Stimulated activated CD8-positive, alpha-beta memory T cell treated with anti-CD3 and anti-CD28 coated beads, Interleukin-15, amount 100 ng/mL, for 48 hours (primary cell): ENCODE measurements at places on chromosomes 2 and 18.

GRCh38 chr2:10985260-10985659, 73.5 kb downstream of the KCNF1 start:
- no peak for DNase-seq

DNA sequence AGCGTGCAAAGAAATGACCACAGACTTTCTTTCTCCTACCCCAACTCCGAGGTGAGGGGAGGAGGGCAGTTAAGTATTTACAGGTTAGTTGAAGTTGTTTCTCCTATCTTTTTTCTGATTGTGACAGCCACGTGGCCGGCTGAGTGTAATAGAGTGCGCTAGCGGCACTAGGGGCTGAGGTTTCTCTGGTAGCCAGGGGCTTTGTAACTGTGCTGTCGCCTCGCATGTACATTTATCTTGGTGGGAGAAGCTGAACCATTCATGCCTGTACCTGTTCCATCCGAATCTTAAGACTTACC, 214.1 kb upstream of the STON1 start:
- peak; percentile 20 for DNase-seq

DNA sequence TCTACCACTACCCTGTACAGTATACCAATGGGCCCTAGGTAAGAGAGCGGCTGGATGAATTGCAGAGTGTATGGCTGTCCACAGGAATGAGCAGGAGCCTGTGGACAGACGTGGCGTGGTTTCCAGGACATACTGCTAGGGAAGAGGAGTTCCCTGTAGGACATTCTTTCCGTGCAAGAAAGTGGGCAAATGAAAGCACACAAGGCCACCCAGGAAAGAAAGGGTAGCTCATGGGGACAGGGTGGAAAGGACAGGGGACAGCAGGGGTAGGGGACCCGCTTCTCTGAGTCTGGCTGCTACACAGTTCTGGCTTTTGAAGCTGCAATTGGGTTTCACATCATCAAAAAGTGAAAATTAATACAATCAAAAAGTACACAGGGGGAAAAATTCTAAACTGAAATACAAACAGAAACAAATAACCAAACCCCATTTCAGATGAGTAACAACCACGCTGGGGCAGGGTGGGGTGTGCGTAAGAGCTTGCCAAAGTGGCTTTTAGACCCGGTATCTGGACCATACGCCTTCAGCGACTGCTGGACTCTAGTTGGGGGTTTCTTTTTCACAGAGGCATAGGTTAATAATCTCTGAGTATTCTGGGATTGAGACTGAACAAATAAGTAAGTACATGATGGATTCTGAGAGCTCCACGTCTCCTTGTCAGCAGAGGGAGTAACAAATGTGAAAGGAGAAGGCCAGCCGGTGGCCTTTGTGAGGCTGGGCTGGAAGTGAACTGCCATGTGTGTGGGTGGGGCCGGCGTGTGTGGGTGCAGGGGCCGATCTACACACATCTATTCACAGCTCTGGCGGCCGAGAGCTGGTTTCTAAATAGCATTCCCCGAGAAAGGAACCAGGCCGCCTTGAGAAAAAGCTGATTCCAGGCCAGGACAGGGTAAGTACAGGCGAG, 84.0 kb downstream of the HDAC4 start:
- DNase-seq = no peak

GRCh38 chr18:24915547-24915946, 436.4 kb downstream of the ZNF521 start:
- DNase-seq = no peak

DNA sequence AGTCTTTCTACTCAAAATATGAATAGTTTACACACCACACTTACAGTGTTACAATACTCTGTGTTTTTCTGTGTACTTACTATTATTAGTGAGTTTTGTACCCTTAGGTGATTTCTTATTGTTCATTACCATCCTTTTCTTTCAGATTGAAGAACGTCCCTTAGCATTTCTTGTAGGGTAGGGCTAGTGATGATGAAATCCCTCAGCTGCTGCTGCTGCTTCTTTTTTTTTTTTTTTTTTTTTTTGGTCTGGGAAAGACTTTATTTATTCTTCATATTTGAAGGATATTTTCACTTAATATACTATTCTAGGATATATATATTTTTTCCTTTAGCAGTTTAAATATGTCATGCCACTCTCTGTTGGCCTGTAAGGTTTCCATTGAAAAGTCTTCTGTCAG, 29.0 kb upstream of the SERPINB2 start:
- DNase-seq = no peak

GRCh38 chr2:156333951-156334495, 1.5 kb upstream of the NR4A2 start:
- DNase-seq = peak; percentile 76

DNA sequence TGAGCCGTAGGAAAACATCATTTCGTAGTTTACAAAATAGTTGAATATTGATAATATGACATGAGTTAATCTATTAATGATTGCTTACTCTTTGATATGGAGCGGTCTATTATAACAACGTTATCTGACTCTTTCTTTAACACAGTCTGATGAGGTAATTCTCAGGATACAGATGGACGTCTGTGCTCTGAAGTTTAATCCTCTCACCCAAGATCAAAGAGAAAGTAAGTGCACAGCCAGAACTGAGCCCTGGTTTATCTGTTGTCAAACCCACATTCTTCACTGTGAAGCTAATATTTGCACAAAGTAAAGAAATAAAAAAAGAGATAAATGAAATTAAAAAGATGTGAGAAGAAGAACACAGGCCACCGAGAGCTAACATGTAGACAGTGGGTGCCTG, 190.9 kb upstream of the COPS8 start:
- DNase-seq = no peak

DNA sequence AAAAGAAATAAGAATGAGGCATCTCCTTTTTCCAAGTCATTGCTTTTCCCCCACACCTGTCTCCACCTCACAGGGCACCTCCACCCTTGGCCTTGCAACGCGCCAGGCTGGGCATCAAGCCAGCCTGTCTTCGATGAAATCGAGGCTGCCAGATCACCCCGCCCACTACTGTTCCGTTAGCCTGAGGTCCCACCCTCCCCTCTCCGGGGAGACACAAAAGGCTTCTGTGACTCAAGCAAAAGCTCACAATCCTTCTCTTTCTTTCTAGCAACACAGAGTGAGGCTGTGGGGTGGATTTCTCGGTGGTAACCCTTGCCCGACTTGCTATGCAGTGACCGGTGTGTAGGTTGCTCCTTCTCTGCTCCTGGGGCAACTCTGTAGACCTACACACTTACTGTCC, 9.9 kb downstream of the TNP1 start:
- DNase-seq = peak; percentile 13

GRCh38 chr2:13607139-13607538, 890.4 kb downstream of the TRIB2 start:
- no peak for DNase-seq

DNA sequence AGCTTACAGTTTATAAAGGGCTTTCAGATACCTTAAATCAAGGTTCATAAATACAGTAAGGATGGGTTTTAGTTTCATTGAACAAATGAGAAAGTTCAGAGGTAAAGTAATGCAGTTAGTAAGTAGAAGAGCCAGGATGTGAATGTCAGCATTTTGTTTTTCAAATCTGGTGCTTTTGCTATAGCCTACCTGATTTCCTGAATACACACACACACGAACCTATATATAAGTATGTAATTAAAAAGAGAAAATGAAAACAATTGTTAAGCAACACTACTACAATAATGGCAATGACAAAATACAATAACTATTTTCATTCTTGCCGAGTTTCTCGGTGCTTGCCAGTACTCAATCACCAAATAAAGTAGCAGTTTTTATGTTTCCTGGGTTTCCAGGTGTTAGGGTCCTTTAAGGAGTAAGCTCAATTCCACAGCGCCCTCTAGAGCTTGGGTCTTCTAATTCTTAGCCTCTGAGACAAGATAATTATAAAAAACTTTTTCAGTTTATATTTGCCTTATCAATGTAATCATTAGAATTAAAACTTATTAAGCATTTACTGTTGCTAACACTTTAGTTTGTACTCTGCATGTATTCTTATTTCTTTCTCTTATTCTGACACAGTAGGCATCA, 512.9 kb upstream of the ACVR2A start:
- DNase-seq = no peak

DNA sequence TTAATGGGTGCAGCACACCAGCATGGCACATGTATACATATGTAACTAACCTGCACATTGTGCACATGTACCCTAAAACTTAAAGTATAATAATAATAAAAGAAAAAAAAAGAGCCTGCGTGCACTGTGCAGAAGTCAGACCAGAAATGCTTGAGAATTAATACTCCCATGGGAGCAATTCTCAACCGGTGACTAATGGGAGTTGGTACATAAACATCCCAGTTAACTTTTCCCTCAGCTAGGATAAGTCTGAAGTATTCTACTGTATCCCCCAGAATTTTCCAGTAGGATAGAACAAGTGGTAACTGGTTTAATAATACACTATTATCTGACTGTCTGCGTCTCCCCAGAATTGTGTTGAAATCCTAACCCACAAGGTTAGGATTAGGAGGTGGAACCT, 113.6 kb upstream of the COL5A2 start:
- no peak for DNase-seq

- no peak for DNase-seq
Measured at GRCh38 chr2:153214337-153214736, 264.2 kb downstream of the RPRM start.

DNA sequence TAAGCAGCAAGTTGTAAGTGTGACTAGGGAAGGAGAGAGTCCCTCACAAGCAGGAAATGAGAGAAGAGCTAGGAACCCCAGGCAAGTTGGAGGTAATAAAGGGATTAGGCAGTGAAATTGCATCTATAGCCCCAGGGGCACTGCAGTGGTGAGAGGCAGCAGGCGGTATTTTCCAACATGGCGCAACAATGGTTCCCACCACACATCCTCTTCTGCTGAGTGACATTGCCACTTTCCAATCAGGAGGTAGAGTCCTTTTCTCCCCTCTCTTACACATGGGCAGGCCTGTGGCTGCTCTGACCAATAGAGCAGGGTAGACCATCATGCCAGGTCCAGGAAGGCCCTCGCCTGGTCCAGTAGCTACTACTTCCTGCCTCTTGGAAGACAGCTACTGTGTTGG, 86.6 kb downstream of the DNER start:
- no peak for DNase-seq

DNA sequence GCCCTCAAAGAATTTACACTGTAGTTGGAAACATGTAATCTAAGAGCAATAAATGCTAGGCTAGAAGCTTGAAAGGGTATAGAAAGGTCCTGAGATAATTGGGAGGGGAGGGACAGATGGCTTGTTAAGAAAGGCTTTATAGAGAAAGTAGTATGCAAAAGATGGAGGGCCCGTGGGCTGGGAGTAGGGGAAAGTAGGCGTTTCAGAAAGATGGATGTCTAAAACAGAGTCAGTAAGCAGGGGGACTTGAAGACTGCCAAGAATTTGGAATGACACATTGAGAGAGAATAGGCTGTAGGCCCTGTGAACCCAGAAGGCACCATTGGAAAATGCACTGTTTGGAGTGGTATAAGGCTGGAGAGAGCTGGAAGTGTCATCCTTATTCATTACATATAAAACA, 822 bp downstream of the PSMG2 start:
- DNase-seq = no peak

GRCh38 chr2:21326152-21326551, 202.4 kb downstream of the TDRD15 start:
- DNase-seq = no peak

- DNase-seq = no peak
Measured at GRCh38 chr2:57402755-57403154, 643.9 kb upstream of the VRK2 start.

DNA sequence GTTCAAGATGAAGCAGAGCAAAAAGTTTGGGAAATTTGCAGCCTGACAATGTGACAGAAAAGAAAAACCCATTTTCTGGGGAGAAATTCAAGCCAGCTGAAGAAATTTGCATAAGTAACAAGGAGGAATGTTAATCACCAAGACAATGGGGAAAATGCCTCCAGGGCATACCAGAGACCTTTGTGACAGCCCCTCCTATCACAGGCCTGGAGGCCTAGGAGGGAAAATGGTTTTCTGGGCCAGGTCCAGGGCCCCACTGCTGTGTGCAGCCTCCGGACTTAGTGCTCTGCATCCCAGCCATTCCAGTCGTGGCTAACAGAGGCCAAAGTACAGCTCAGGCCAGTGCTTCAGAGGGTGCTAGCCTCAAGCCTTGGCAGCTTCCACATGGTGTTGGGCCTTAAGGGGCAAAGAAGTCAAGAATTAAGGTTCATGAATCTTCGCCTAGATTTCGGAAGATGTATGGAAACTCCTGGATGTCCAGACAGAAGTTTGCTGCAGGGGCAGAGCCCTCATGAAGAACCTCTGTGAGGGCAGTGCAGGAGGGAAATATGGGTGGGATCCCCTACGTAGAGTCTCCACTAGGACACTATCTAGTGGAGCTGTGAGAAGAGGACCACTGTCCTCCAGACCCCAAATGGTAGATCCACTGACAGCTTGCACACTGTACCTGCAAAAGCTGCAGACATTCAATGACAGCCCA, 314.1 kb upstream of the TRIB2 start:
- DNase-seq = no peak

- no peak for DNase-seq
Measured at GRCh38 chr18:60549338-60549960, 176.9 kb upstream of the MC4R start.

- DNase-seq = no peak
Measured at GRCh38 chr2:199704358-199705238, 146.4 kb downstream of the FTCDNL1 start.

- DNase-seq = no peak
Measured at GRCh38 chr2:105258835-105259350, 17.4 kb downstream of the GPR45 start.
